Stimulated activated CD4-positive, alpha-beta T cell treated with anti-CD3 and anti-CD28 coated beads, Interleukin-2, amount 100 ng/mL, for 24 hours (primary cell): ENCODE measurements at places on chromosomes 6 and 20.

DNA sequence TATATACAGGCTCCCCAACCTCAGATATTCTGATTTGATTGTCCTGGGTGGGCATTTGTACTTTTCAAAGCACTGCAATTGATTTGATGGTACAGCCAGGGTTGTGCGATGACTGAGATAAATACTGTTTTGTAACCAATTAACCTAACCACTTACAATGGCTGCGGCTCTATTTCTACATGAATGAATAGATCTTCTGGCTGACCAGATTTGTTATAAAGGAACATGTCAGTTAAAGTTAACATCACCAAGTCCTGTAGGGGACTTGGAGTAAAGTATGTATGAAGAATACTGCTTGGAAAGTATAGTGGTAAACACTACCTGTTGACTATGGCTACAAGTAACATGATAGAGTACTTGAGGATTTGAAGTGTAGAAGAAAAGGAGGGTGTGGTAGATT, 369.2 kb upstream of the JAG1 start:
- no peak for DNase-seq

DNA sequence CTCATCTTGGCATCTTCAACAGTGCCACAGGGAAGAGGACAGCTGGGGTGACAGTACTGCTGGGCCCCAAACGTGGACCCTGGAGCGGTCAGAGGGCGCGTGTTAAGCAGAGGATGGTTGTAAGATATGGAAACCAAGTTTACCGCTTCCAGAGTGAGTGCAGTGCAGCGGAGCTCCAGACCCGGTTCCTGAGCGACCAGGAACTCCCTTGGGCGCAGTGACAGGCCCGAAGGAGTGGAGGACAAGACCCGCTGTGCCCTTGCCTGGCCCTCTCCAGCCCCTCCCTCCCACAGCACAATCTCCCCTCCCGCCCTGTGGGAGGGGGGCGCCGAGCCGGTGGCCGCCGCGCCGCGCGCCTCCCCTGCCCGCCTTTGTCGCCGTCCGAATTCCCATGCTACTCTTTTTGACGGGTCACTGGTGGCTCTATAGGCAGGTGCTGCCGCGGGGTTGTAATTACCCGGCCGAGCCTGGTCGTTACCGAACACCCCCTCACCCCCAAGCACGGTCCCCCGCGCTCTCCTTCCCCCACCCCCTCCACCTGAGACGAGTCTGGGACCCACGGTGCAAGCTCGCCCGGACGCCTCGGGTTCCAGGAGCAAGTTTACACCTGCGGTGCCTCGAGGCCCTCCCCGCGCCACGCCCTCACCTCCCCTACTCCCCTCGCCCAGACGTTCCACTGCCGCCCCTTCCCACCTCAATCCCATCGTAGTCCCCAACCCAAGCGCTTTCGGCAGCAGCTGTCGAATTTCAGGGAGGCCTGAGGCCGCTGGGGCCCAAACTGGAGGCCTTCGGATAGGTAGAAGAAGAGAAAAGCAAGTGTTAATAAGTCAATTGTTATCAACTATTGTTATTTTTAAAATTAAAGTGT, 3.9 kb downstream of the NR2E1 start:
- DNase-seq: no peak

DNA sequence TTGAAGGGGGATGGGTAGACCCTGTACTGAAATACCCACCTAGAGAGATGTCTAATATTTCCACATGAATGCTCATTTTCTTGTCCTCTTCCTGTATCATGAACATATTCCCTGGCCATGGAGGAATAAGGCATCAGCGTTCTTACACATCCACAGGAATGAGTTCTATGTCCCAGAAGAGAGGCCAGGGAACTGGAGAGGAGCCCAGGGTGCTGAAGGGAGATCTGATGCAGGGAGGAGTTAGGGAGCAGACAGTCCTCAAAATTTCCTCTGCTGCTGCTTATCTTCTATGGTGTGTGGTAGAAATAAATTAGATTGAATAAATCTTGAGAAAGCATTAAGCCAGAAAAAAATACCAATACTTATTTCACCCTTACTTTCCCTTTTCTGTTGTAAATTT, 295.0 kb downstream of the KCNQ5 start:
- DNase-seq: no peak

DNA sequence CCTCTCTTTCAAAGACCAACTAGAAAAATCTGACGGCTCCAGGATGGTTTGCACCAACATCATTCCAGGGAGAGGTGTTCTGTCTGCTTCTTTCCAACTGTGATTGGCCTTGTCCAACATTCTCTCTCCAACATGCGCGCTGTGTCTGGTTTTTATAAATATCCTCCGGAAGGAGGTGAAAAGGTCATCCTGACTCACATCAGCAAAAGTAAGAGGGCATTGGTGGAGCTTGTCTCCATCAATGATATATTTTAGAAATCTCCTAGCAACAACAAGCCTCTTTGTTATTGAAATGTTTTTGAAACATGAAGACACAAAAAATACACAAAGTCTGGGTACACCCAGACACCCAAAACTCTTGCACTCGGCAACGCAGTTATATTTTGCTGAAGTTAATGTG, 475.3 kb upstream of the JARID2 start:
- DNase-seq: no peak

DNA sequence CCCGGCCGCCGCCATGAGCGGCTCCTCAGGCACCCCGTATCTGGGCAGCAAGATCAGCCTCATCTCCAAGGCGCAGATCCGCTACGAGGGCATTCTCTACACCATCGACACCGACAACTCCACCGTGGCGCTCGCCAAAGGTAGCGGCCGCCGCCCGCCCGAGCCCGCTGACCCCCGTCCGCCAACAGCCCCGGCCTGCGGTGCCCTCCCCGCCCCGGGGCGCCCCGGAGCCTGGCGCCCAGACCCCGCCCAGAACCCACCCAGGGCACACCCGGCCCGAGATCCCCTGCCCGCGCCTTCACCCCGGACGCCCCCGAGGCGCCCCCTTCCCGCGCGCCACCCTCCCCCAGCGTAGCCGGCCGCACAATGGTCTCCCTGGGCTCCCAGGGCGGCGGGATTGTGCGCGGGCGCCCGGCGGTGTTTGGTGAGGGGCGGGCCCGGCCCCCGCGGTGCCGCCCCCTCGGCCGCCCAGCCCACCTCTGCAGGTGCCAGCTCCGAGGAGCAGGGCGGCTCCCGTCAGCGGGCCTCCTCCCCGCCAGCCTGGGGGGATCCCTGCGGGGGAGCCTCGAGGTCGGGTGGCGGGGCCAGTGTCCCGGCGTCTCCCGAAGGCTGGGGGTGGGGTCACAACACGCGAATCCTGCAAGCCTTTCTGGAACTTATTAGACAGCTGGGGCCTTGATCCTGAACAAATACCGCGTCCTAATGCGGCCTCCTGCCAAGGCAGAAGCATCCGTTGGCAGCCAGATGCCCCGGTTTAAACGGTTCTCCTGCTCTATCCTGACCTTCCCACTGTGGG, 577 bp downstream of the LSM14B start:
- DNase-seq: peak; percentile 53

DNA sequence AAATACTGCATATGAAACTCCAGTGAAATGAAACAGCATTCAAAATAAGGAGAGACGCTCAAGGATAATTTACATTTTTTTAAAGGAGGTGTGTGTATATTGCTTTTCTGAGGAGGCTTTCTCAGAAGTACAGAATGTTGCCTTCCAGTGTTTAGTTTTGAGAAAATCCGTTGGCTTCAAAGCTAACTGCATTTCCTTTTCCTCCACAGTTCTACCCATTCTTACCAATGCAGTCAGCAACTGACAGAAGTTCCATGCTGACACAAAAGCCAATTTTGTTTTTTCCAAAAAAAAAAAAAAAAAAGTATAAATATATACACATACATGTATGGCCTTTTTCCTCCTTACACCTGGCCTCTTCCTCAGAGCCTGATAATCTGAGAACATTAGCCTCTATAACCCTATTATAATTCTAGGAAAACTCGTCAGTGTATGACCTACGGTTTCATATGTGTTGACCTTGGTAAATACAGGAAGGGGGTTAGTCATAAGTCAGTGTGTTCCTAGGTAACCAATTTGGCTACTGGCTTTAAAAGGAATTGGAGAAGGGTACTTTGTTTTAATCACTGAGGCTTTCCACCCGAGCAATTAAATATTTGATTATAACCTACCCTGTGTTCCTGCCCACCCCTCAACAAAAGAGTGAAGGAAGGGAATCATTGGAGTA, 24.2 kb downstream of the MGME1 start:
- DNase-seq: no peak

DNA sequence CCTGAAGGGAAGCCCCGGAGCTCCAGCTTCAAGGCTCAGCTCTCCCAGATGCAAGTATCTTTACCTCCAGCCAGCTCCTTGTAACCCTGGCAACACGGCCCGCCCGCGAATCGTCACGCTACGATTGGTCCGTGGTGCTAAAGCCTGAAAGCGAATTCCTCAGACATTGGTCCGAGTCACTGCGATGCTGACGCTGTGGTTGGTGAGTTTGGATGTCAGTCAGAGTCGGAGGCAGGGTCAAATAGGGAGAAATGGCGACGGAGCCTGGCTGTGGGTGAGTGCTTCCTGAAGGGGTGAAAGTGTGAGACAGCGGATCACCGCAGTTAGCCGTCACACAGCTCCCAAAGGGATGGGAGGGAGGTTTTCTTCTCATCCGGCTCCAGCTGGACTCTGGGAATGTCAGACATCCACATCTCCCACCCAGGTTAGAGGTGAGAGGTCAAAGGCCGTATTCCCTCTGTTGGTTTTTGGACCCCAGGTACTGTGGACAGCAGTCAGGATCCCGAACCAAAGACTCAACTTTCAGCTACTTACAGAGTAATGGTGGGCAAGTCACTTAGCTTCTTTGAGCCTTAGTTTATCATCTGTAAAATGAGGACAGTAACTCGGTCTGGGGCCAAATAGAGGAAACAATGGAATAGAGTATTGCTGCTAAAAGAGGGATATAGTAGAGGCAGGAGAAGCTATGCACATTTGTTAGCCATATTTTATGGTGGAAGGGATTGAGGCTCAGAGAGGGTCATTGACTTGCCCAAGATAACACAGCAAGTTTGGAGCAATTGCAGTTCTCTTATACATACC, at the start of gene ZSWIM1:
Gene ZSWIM1 (plus strand): TSS at position 240 of the 801 bp plus-strand sequence. CDS start 1,366 bp downstream, outside the sequence.
- peak; percentile 99 for DNase-seq

GRCh38 chr6:105620878-105621277, 218.0 kb upstream of the PREP start:
- DNase-seq: no peak

DNA sequence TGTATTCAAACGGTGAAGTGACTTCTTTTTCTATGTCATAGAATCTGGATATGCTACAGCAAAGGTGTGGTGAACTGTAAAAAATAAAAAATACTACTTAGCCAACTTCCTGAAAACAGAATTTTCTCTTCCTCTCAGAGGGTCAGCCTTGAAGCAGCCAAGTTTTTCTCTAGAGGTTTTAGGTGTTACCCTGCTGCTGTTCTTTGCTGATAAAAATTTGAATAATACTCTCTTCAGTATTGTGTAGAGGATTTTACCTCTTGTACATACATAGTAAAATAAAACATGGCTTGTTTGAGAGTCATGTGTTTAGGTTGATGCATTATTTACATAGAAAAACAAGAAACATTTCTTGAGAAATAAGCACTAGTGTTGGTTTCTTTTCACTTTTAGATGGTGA, 458.4 kb downstream of the TBC1D32 start:
- DNase-seq: no peak

GRCh38 chr6:62265906-62266525, 20.0 kb downstream of the KHDRBS2 start:
- DNase-seq: no peak

GRCh38 chr6:93644611-93645010, 225.3 kb upstream of the EPHA7 start:
- DNase-seq: no peak

GRCh38 chr20:56572172-56572571, 39.1 kb downstream of the FAM209B start:
- no peak for DNase-seq

DNA sequence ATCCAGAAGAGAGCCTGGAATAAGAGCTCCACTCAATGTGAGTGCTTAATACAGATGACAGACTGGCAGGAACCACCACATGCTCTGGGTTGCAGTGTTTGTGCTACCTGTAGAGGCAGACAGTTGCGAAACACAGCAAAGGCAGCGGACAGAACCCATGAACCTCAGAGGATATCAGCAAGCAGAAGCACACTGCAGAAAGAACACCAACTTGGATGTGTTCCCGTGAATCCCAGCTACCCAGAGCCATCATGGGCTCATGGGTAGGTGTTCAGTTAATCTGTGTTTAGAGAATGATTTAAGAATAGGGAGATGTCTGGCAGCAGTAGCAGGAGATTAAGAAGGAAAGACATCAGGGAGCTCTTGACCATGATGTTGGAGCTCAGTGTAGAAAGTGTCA, 133.3 kb upstream of the FOXQ1 start:
- no peak for DNase-seq

- DNase-seq: no peak
Measured at GRCh38 chr6:54285595-54285994, 22.6 kb upstream of the TINAG start.

- DNase-seq: peak; percentile 48
Measured at GRCh38 chr20:45470262-45470931, 844 bp downstream of the WFDC2 start.

GRCh38 chr6:51339728-51340127, 521.1 kb downstream of the TFAP2B start:
- no peak for DNase-seq

- DNase-seq: no peak
Measured at GRCh38 chr6:34249469-34250261, 859 bp upstream of the SMIM29 start.

- no peak for DNase-seq
Measured at GRCh38 chr6:98484696-98485095, 349.7 kb upstream of the POU3F2 start.

DNA sequence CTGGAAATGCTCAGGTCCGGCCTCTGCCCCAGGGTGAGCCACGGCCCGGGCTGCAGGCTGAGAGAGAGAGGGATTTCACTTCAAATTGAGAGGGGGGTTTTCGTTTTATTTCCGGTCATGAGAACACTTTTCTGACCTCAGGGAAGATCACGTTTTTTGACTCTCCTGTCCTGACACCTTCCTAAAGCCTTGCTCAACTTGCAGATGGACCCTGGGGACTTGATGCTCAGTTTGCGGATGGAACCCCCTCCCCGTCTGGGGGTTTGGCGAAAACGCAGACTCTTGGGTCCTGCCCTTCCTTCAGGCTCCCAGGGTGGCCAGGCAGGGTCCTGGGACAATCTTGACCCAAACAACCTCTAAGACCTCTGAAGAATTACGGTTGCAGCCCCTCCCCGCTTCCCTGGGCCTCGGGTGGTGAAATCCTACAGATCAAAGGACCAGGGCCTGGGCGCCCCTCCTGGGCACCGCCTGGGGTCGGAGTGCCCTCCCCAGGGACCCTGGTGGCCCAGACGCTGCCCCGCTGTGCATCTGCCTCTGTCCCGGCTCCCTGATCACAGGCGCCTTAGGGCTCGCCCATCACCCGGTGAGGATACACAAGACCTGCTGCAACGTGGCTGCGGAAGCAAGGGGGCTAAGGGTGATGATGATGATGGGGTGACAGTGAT, 148.2 kb downstream of the ERMARD start:
- DNase-seq: no peak

GRCh38 chr20:1225783-1226654, at the start of gene RAD21L1:
TSS of gene RAD21L1 (plus strand) at chr20:1226044. CDS start at chr20:1228454, 2,410 bp downstream.
- DNase-seq: peak; percentile 79

GRCh38 chr6:94751641-94752329, 825.5 kb upstream of the MANEA start:
- no peak for DNase-seq

DNA sequence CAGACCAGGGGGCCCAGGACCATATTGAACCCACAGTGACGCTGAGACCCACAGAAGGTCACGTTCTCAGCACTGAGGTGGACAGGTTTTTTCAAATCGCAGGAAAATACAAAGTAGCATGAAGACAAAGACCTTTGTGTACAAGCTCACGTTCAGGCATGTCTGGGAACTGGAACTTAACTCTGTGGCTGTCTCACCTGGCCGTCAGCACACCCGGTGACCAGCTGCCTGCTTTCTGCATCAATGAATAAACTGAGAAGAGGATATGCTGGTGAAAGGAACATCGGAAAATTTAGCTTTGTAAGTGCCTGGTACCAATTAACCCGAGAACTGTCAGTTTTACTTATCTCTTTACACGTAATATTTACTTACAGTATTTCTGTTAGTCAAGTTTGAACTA, 36.5 kb downstream of the WDR27 start:
- no peak for DNase-seq
